ENCODE measurements at places on chromosomes 12 and 14.

DNA sequence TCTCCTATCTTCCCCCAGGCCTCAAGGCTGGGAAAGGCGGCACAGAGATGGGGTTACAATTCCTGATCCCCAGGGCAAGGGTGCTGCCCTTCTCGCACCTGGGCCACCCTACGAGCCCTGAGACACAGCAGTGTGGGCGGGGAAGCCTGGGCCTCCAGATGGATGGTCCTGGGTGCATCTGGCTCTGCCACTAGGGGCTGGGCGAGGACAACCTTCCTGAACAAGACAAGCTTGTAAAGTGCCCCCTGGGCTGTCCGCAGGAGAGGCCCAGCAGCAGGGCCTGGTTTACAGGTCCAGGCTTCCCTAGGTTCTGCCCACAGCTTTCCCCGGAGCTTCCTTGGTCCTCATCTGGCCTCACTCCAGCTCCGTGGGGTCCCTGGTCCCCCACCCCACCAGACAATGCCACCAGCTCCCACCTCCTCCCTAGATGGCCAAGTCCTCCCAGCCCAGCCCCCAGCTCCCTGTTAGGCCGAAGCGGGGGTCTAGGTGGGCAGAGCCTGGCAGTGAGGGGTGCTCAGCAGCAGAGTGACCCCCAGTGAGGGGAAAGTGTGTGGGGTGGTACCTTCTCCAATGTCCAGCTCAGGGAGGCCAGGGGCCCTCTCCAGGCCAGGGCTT, 8.9 kb downstream of the ARL6IP4 start:
- no peak for DNase-seq

DNA sequence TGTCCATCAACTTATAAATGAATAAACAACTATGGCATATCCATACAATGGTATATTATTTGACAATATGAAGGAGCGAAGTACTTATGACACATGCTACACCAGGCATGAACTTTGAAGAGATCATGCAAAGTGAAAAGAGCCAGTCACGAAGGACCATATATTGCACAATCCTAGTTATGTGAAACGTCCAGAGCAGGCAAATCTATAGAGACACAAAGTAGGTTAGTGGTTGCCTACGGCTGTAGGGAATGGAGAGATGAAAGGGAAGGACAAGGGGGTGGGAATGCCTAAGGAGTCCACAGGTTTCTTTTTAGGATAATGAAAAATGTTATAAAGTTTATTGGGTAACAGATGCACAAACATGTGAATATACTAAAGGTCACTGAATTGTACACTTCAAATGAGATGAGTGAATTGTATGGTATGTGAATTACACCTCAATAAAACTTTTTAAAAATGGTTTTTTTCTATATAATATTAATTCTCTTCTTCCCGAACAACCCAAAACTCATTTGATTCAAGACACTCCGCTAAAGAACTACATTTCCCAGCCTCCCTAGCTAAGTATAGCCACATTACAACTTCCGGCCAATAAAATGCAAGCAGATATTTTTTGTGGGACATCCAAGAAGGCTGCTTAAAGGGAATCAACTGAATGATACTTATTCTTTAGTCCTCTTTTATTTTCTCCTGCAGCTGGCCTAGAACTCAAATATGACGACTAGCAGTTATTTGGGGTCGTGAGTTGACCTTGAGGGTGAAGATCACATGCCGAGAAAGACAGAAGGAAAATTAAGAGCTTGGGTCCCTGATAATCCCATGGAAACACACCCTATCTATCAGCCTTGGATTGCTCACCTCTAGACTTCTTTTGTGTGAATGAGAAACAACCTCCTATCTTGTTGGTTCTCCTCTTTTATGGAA, 187.2 kb downstream of the TTC8 start:
- no peak for DNase-seq

- DNase-seq, result no peak
Observed at GRCh38 chr12:62379026-62379722, 87.5 kb upstream of the MON2 start.

DNA sequence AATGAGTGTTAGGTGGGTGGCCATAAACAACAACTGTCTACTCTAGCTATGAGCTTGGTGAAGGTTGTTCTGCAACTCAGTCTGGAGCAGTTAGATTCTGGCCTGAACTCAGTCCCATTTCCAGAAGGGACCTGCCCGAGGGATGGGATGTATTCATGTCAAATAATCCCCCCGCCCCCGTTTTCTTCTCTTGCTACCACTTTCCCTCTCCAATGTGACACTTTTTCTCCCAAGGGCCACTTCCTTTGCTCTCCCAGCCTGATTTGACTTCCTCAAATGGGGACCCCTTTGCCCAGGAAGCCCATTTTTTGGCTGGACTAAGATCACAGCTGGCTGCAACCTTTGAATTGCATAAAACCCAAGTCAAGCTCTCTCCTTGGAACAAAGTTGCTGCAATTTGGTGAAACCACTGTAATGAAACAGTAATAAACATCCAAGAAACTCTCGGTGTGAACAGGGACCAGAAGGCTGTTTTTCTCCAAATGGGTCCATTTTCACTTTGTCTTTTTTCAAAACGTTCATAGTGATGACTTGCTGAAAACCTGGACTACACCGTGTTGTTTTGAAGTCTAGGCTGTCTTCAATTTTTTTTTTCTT, 137.2 kb upstream of the GSC start:
- no peak for DNase-seq

GRCh38 chr12:6457220-6457945, 5.5 kb downstream of the TAPBPL start:
- no peak for DNase-seq

- DNase-seq, result no peak
Observed at GRCh38 chr12:10018386-10018785, 8.0 kb downstream of the CLEC12B start.

GRCh38 chr12:14191612-14192011, 173.9 kb upstream of the ATF7IP start:
- DNase-seq, result no peak

GRCh38 chr12:69129017-69129416, 110.4 kb upstream of the CPSF6 start:
- DNase-seq, result no peak

- DNase-seq, result no peak
Observed at GRCh38 chr12:49212572-49212971, 23.7 kb upstream of the TUBA1A start.

DNA sequence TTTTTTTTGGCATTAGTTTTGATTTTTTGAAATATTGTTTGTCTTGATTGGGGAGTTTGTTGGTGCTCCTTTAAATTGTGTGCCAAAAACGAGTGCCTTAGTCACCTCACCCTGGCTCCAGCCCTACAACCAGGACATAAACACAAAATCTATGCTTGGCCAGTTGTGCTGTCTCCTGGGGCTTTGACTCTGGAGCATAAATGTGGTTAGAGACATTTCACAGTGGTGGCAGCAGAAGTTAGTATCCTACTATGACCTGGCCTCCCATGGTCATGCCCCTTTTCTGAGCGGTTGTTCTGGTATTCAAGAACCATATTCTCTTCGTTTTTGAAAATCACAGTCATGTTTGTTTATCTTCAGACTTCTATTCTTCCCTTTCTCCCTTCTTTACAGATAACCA, 70.7 kb upstream of the PSMA6 start:
- DNase-seq, result no peak

DNA sequence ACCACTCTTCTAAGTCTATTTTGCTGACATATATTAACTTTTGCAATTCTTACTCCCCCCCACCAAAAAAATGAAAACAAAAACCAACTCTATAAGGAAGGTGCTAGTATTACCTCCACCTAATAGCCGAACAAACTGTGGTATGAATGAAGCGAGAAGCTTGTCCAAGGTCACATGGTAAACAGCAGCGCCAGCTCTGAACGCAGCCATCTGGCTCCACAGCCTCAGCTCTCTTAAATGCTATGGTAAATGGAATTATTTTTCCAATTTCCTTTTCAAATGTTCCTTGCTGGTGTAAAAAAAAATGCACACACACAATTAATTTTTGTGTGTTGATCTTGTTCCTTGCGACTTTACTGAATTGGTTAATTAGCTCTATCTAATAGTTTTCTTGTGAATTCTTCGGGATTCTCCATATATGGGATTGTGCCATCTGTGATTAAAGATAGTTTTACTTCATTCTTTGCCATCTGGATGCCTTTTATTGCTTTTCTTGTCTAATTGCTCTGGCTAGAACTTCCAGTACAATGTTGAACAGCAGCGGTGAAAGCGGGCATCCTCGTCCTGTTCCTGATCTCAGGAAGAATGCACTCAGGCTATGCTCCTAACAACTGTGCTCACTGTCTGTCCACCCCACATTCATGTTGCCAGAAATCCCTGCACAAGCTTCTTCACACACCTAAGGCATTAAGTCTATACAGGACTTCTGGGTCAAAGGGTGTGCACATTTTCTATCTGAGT, 10.7 kb upstream of the C12orf76 start:
- DNase-seq, result no peak

- no peak for DNase-seq
Observed at GRCh38 chr14:99945732-99946651, 119.2 kb upstream of the EVL start.

GRCh38 chr12:124568431-124569374, 1.3 kb upstream of the NCOR2 start:
- DNase-seq, result no peak

GRCh38 chr14:23385642-23386265, 8.9 kb downstream of the CMTM5 start:
- DNase-seq, result no peak

DNA sequence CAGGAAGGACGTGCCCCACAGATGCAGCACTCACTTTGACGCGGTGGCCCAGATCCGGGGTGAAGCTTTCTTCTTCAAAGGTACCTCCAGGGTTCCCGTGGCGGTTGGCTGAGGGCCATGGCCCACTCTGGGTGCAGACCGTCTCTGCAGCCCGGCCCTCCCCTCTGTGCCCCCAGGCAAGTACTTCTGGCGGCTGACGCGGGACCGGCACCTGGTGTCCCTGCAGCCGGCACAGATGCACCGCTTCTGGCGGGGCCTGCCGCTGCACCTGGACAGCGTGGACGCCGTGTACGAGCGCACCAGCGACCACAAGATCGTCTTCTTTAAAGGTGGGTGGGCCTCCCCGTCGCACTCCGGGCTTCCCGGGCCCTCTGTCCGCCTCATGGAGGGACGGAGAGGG, 16.9 kb downstream of the MMP17 start:
- DNase-seq, result no peak

DNA sequence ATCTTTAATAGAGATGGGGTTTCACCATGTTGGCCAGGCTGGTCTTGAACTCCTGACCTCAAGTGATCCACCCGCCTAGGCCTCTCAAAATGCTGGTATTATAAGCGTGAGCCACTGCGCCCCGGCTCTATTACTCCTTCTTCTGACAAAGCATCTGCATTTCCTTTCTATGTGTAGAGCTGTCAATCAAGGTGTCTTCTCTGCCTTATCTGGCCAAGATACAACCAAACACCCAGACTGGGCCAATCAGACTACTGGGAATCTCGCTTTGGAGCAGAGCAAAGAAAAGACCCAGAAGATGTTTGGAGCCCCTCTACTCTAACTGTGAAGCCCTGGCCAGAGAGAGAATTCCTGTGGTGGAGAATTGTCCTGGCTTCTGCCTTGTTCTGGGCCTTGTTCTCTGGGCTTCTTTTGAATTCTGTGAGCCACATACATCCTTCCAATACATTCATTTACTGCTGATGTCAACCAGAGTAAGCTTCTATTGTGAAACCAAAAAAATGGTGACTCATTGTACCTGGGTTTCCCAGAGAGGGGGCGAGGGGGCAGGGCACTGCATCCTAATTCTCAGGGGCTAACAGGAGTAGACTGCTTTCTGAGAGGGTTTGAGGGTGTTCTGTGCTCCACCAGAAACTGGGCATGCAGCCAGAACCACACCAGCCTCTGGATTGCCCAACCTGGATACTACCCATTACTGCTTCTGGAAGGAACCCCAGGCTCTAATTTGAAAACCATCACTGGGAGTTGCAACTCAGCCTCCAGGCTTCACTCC, 18.8 kb upstream of the FLVCR2 start:
- peak; percentile 70 for DNase-seq
